ENCODE measurements at places on chromosomes 3 and 15. TPM values are rescaled to one million over a fixed set of nuclear protein-coding genes. Genes with fewer than 3 reads are reported as not detected.

Gene TMC3
- polyA plus RNA-seq, result 0.05 TPM

Gene CTNNB1
- polyA plus RNA-seq, result 65.9 TPM

Gene SLITRK3
- polyA plus RNA-seq, result not detected

Gene USP50
- not detected for polyA plus RNA-seq

Gene PLAAT1
- not detected for polyA plus RNA-seq

Gene NAALADL2
- polyA plus RNA-seq, result not detected

Gene CALML4
- polyA plus RNA-seq, result 0.84 TPM

Gene ACTRT3
- not detected for polyA plus RNA-seq

Gene MME
- polyA plus RNA-seq, result not detected

Gene POTEB
- polyA plus RNA-seq, result not detected

Gene LSMEM2
- polyA plus RNA-seq, result 0.20 TPM

GRCh38 chr15:77607111-77607893, 25.4 kb downstream of the LINGO1 start:
- no peak for DNase-seq

GRCh38 chr3:44058022-44058867, 183.4 kb upstream of the TOPAZ1 start:
- no peak for DNase-seq

DNA sequence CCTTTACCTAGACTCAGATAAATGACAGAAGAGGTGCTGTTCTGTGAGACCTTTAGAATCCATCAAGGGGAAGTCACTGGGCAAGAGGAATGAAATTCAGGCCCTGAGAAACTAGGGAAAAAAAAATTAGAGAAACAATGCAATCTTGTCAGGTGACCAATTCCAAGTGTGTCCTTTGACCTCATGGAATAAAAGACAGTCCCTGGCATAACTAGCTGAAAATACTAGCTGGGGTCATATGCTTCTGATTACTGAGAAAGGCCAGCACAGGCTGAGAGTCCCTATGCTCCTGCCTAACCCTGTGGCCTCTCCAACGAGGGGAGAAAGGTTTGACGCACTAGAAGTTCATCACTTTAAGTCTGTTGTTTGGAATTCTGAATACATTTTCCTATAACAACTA, 167.3 kb downstream of the XXYLT1 start:
- DNase-seq, result no peak

GRCh38 chr3:194075088-194075615, 60.8 kb upstream of the HES1 start:
- no peak for DNase-seq

GRCh38 chr15:71562251-71562650, 248.1 kb upstream of the NR2E3 start:
- no peak for DNase-seq

DNA sequence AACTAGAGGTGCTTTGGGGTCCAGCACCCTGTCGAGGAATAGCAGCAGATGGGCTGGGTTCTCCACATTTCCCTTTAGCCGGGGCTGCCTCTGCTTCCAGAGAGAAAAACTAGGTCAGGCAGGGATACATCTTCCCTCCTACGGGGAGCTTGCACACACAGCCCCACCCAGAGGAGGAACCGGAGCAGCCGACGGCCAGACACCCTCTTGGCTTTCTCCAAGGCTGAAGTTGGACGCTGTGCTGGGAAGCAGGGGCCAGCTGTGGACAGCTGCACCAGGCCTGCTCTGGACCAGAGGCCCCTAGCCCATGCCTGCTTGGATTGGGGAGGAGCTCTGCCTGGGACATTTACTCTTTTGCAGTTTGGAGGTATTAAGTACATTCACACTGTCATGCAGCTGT, 44.7 kb upstream of the NR2C2 start:
- no peak for DNase-seq

- no peak for DNase-seq
Measured at GRCh38 chr15:92164327-92165000, 229.2 kb upstream of the ST8SIA2 start.

DNA sequence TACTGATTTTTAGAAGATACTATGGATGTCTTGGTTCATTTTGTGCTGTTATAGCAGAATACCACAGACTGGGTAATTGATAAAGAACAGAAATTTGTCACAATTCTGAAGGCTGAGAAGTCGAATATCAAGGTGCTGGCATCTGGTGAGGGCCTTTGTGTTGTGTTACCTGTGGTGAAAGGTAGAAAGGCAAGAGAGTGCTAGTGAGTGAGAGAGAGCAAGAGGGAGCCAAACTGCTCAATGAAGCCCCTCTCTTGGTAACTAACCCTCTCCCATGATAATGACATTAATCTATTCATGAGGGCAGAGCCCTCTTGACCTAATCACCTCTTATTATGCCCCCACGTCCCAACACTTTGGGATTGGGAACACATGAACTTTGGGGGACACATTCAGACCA, 31.3 kb downstream of the PDCD6IP start:
- DNase-seq, result no peak

DNA sequence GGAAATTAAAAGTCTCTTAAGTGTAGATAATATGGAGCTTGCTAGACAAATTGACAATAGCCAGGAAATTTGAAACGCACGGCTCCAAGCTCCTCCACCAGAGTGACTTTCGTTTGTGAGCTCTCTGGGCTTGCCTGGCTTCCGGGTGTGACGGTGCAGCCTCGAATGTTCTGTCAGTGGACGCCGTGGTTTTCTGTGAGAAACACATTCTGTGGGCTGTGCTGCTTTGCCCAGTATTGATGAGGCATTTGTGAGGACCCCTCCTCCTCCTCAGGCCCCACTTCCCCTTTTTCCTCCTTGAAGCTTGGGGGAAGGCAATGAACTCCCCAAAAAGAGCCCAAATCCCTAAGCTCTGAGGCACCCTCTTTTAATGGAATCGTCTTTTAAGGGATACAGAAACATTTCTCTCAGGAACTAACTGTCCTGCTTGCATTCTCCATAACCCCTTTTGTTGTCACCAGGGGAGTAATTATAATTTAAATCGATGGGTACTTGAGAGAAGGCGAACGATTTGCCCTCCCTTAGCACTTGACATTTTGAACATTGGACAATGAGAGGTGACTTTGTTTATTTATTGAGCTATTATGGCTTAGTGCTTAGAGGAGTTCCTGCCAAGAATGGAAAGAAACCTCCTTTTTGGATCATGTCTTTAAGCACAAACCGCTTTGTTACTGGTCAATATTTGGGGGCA, 40.8 kb downstream of the POLR2M start:
- DNase-seq, result no peak

- no peak for DNase-seq
Measured at GRCh38 chr3:153282355-153282754, 120.3 kb downstream of the RAP2B start.

GRCh38 chr15:100889385-100890050, 9.9 kb downstream of the ALDH1A3 start:
- DNase-seq, result no peak

DNA sequence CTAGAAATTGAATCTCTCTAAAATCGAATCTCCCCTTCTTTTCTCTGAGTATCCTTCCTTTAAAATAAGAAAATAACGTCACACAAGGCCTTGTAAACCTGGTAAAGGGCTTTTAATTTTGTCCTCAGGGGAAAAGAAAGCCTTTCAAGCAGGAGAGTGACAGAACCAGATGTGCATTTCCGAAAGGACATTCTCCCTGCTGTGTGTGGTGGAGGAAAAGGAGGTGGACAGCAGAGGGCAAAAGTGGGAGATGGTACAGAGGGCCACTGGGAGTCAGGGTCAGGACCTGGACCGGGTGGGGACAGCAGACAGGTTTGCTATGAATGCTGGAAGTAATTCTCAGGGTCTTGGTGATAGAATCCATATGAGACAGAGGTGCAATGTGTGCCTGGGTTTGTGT, 127.6 kb downstream of the RORA start:
- no peak for DNase-seq

DNA sequence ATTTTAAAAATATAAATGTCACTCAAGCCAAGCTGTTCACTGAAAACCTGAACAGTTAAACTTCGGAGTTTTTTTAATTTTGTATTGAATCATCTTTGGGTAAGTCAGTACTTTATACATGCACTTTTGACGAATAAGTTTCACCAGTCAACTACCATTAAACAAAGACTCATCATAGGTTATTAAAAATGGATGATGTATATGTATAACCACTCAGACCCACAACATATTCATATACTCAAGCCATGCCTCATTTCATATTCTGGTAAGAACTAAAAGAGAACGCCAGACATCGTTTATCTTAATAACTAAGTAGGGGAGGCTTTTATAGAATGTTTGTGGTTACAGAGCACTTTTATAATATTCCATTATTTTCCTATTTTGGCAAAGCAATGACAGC, 18.3 kb downstream of the MSL2 start:
- no peak for DNase-seq

GRCh38 chr3:2261747-2262146, 163.1 kb downstream of the CNTN4 start:
- DNase-seq, result no peak

DNA sequence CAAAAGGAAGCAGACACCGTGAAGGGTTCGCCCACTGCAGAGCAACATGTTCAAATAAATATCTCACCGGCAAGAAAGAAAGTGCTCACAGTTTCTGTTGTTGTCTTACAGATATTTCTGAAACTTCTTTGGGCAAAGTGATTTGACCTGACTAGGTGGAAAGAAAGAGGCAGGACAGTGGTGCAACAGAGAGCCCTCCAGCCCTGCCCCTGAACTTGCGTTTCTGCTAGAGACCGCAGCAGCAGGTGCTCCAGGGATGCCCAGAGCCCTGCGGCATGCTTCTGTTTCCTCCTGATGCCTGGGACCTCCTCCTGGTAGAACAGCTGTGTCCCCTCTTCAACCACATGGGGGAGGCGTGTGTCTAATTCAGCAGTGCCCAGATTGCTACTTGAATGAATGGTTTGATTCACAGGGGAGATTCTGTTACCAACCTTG, 123.4 kb downstream of the ATP10A start:
- peak; percentile 29 for DNase-seq

- no peak for DNase-seq
Measured at GRCh38 chr15:67835297-67836133, 4.3 kb downstream of the RNU6-1 start.

DNA sequence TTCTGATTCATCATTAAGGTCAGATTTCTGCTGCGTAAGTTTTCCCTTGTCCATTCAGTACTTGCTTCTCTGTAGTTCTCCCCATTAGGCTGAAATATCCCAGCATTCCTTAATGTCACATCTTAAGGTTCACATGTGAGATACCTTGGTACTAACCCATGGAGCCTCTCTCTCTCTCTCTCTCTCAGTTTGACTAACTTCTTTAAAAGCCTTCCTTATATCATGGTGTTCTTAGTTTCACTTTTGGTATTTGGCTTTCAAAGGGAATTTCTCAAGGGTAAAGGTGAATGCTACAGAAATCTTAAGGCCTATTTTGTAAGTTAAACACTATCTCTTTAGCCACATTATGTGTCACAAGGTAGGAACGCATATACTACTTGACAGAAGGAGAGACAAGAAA, 427.3 kb upstream of the ZNF717 start:
- no peak for DNase-seq

DNA sequence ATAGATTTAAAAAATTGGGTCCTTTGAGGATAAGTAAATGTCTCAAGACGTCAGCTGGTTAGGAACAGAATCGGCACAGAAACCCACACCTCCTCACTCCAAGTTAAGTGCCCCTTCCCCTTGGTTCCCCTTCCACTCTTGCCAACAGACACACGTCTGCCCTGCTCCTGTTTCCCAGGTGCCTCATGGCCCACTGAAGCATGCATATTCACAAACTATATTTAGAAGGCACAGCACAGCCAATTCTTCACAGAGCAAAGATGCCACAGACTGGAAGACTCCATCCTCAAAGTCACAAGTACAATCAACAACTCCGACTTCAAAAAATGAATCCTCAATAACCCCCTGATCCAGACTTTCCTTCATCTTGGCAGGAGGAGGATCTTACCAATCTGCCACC, 295.4 kb upstream of the NR2F2 start:
- DNase-seq, result no peak

GRCh38 chr3:38029400-38030125, at the start of gene PLCD1:
PLCD1 (minus strand) TSS chr3:38029642; CDS start chr3:38029539, 103 bp downstream.
- peak; percentile 39 for DNase-seq

- DNase-seq, result no peak
Measured at GRCh38 chr15:60363087-60363549, 34.7 kb downstream of the ANXA2 start.

DNA sequence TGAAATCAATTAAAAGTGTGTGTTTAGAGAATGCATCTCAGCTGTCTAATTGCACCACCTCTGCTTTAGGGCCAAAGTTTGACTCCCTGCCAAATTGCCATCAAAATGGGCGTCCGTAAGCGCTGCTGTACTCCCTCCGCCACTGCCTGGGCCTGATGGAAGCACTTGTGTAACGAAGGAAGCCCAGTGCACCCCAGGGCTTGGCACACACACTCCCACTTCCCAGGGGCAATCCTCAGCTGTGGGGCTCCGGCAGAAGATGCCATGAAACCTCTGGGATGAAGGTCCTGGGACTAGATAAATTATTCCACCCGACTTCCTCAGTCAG, 137.8 kb downstream of the RORA start:
- DNase-seq, result no peak

GRCh38 chr3:127257351-127257750, 30.5 kb downstream of the PRR20G start:
- DNase-seq, result no peak

DNA sequence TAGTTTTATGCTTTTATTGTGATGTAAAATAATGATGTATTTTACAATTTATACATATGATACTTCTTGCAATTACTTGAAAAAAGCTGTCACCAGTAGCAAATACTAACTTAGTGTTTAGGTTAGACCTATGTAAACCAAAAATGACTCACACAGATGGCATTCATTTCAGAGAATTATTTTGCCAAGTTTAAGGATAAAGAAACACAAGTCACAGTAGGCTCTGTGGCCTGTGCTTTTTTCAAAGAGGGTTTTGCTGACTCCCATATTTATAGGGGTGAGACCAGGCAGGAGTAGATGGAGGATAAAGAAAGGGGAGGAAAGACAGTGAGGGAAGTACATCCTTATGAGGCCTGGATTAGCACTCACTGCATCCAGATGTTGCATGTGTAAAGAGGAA, 356.6 kb upstream of the NPAP1 start:
- DNase-seq, result no peak

- DNase-seq, result no peak
Measured at GRCh38 chr3:66808891-66809594, 189.1 kb upstream of the KBTBD8 start.

DNA sequence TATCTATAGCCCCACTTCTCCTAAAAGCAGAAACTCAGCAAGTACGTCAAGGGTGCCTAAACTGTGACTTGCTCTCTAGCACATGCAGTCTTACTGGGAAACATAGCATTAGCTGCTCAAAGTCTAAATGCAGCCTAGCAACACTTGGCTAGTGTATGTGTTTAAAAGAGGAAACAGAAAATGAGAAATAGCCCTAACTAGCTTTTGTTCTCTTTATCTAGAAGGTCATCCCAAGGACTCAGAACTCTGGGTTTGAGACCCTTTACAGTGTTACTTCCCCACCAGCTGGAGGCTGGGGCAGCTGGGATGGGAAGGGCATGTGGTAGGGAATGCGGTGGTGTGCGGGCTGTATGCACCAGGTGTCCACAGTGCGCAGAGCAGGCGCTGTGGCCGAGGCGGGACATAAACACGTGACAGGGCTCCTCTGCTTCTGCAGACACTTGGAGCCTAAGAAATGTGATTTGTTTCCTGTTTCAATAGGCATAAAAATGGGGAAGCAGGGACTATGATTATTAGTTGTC, 13.3 kb downstream of the ETV5 start:
- DNase-seq, result no peak
